ENCODE measurements at places on chromosomes 3 and 15.

GRCh38 chr3:143170074-143170473, 50.5 kb downstream of the CHST2 start:
- DNase-seq, result no peak

GRCh38 chr3:180246688-180247195, 210.0 kb upstream of the PEX5L start:
- no peak for DNase-seq

GRCh38 chr3:179425075-179425474, 26.2 kb downstream of the GNB4 start:
- DNase-seq, result no peak

DNA sequence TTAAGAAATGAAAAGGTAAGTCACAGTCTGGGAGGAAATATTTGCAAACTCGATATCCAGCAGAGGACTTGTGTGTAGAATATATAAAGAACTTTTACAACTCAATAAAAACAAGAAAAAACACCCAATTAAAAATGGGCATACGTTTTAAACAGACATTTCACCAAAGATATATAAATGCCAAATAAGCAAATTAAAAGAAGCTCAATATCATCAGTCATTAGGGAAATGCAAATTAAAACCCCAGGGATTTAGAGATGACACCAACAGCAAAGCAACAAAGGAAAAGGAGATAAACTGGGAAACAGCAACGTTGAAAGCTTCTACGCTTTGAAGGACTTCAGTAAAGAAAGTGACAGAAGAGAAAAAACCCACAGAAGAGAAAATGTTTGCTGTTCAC, 132.3 kb downstream of the NUP210 start:
- no peak for DNase-seq

DNA sequence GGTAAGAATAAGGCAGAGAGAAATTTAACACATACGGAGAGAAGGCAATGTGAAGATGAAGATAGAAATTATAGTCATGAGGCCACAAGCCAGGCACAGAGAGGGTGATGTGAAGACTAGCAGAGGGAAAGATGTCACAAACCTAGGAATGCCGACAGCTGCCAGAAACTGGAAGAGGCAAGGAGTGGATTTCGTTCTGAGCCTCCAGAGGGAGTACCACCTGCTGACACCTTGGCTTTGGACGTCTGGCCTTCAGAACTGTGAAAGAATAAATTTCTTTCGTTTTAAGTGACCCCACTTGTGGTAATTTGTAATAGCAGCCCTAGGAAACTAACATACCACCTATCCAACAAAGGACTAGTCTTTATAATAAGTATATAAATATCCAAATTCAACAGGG, 5.0 kb upstream of the SGO1 start:
- no peak for DNase-seq

GRCh38 chr3:155188031-155188430, 105.5 kb downstream of the STRIT1 start:
- DNase-seq, result no peak

GRCh38 chr15:67049351-67050044, 15.9 kb upstream of the SMAD3 start:
- DNase-seq, result no peak

DNA sequence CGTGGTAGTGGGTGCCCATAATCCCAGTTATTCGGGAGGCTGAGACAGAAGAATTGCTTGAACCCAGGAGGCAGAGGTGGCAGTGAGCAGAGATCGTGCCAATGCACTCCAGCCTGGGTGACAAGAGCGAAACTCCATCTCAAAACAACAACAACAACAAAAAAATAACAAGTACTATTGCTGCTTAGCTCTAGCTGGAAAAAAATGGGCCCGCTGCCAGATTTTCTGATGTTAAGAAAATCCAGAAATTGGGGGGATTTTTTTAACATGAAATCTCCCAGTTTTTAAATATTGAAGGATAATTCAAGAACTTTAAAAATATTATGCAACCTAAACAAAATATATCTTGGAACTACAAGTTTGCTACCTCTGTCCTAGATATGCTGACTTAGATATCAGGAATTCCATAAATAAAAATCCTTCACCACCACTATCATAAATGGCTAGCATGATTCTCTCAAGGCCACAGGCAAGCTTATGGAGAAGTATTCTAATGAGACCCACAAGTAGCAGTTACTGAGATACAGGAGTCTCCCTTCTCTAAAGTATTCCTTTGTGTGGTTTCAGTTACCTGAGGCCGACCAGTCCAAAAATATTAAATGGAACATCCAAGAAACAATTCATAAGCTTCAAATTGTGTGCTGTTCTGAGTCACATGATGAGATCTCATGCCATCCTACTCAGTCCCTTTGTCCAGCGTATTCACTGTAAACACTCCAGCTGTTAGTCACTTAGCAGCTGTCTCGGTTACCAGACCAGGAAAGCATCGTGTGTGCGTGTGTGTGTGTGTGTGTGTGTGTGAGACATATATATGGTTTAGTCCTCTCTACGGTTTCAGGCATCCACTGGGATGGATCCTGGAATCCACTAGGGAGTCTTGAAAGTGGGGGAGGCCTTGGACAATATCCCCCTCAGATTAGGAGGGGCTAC, 277.2 kb downstream of the TBL1XR1 start:
- DNase-seq, result no peak

- DNase-seq, result no peak
Observed at GRCh38 chr15:47965297-47965696, 155.5 kb upstream of the SLC24A5 start.

DNA sequence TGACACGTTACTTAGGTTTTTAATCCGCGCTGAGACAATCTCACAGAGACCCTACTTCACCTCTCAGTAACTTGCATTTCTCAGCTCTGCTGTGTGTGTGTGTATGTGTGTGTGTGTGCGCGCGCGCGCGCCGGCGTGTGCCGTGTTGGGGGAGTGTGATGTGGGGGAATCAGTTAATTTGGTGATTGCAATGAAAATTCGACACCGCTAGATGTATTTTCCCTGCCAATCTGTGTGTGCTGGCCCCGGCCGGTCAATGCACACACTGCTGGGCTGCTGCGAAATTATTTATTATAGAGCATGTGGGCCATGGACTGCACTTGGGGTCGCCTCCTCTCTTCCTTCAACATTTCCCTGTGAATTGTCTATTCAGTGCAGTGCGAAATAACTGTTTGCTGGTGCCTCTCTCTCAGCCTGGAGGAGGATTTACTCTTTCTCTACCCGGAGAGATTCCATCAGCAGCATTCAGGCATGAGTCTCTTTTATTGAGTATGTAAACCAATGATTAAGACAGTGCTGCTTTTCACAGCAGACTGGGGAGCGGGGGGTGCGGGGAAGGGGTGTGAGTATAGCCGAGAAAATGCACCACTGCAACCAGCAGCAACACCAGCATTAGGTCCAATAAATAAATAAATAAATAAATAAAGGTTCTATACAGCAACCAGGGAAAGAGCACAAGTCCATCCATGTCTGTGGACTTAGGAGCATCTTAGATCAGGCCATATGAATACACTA, 2.9 kb downstream of the CADM2 start:
- DNase-seq, result no peak

DNA sequence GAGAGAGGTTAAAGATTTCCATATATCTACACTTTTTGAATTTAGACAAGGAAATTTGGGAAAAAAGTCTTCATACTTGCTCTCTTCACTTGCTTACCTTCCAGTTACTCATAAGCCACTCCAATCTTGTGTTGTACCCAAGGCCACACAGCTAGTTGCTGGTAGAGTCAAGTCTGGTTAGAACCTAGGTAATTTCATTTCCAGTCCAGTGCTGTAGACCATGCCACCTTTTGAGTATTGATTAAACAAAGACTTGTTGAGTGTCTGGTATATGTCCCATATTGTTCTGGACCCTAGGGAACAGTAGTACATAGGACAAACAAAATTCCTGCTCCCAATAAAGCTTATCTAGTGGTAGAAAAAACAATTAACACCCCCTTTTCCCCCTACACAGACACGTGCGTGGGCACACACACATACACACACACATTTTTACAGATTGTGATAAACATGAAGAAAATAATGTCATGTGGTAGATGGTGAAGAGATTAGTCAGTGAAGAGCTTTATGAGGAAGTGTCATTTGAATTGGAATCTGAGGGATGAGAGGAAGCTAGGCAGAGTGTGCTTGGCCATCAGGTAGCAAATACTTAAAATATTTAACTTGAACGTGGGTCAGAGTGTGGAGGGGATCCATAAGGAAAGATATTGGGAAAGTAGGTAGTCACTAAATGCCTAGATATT, 2.1 kb downstream of the CMC1 start:
- no peak for DNase-seq

DNA sequence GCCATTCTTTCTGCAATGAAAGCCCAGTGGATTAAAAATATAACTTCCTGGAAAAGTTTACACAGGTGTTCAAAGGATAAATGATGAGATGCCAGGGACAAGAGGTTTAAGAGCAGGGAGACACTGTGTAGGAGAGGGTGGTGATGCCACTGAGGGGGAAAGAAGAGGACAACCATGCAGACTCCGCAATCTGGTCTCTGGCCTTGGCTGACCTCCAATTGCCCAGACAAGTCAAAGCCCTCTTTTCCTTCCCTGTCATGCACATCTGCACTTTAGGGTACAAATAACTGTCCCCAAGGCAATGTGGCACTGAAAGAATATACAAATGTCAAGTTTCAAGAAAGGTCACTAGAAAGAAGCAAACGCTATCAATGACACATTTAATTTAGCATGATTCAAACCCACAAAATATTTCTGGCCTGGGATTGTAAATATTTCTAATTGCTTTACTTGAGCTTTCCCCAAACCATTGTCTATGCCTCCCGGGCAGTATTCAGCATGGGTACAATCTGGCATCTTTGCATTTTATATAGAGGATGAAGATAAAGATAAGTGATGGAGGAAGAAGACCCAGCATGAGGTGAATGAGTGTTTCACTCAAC, 319.4 kb downstream of the PLCL2 start:
- DNase-seq, result no peak

DNA sequence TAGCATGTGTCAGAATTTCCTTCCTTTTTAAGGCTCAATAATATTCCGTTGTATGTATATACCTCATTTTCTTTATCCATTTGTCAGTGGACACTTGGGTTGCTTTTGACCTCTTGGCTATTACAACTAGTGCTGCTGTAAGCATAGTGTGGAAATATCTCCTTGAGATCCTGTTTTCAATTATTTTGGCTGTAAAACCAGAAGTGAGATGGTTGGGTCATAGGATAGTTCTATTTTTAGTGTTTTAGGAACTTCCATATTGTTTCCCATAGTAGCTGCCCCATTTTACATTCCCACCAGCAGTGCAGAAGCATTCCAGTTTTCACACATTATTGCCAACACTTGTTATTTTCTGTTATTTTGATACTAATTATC, 70.4 kb upstream of the C15orf39 start:
- no peak for DNase-seq

- no peak for DNase-seq
Observed at GRCh38 chr3:183158551-183159006, 4.0 kb downstream of the LAMP3 start.

- no peak for DNase-seq
Observed at GRCh38 chr3:154829929-154830328, 250.2 kb upstream of the MME start.

DNA sequence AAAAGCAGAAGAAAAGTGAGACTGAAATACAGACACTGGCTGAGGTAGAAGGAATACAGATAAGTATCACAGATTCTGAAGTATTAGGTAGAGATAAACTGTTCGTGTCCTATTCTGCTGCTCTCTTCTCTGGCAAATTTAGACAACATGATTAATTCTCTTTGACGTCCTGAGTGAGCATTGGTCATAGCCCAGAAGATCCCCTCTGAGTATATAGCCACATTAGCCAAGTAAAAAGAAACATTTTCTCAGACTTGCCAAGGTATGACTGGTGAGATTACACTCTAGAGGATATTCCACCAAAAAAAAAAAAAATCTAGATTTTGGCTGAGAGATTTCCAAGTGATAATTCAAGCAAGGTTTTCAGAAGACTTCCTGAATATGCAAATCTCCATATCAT, 111.4 kb upstream of the ALCAM start:
- no peak for DNase-seq

DNA sequence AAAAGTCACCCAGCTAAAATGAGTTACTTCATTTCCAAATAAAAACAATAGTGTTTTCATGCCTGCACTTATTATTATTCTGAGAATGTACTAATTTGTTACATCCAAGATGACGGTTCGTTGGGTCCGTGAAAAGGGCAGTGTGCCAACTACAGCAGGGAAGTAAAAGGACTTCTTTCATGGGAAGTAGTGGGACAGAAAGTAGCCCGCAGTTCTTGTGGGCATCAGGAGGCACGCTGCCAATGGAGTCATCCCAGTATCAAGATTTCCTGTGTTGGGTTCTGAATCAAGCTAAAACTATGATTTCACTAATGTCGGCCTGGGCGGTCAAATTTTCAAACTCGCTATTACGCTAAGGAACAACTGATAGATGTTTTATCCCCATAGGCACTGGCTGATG, 254.5 kb upstream of the SOX2 start:
- no peak for DNase-seq

GRCh38 chr3:45465192-45465591, 76.8 kb downstream of the LARS2 start:
- DNase-seq, result no peak

- no peak for DNase-seq
Observed at GRCh38 chr15:68565234-68565633, 13.6 kb upstream of the CORO2B start.

- no peak for DNase-seq
Observed at GRCh38 chr15:58454950-58455401, 23.2 kb downstream of the LIPC start.

GRCh38 chr15:101016581-101016980, 97.4 kb downstream of the LRRK1 start:
- DNase-seq, result no peak

- DNase-seq, result no peak
Observed at GRCh38 chr3:141076797-141077571, 25.8 kb downstream of the SPSB4 start.

DNA sequence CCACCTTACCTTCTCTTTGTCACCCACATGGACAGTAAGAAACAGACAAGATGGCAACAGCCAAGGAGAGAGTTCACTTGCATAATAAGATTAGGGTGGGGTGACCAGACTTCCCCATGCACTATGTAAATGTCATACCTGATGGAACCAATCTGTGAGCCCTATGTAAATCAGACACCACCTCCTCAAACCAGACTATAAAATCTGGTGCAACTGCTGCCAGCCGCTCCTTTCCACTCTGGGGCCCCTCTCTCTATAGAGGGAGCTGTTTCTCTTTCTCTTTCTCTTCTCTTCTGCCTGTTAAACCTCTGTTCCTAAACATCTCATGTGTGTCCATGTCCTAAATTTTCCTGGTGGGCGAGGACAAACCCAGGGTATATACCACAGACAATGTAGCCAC, 405.5 kb upstream of the CNTN4 start:
- no peak for DNase-seq

- no peak for DNase-seq
Observed at GRCh38 chr3:88059380-88060170, 520 bp downstream of the ZNF654 start.

GRCh38 chr3:25663347-25663868, 1.3 kb downstream of the TOP2B start:
- DNase-seq, result peak; percentile 2

All from activated T-helper 1 cell treated with Interleukin-2 at 50 U/mL for 16 hours (primary cell).